Neural progenitor cell (in vitro differentiated cells): ENCODE measurements at places on chromosomes 3 and 15. TPM values are rescaled to one million over a fixed set of nuclear protein-coding genes. Genes with fewer than 3 reads are reported as not detected.

Gene AHSG
- total RNA-seq, result not detected in 2 replicates

GRCh38 chr3:187744169-187745151, 808 bp downstream of the BCL6 start:
- peak; percentile 73 for DNase-seq

Gene ESYT3
- total RNA-seq, result 0.59 and 1.4 TPM in 2 replicates

- no peak for DNase-seq
Measured at GRCh38 chr3:98890965-98891910, 10.3 kb downstream of the DCBLD2 start.

DNA sequence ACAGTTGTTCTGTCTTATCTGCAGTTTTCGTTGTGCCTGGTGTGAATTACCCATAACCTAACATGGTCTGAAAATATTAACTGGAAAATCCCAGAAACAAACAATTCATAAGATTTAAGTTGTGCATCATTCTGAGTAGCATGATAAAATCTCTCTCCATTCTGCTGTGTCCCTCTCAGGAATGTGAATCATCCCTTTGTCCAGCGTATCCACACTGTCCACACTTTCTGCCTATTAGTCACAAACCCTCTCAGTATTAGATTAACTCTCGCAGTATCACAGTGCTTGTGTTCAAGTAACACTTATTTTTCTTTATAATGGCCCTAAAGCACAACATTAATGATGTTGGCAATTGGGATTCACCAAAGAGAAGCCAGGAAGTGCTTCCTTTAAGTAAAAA, 203.2 kb downstream of the CGGBP1 start:
- no peak for DNase-seq

DNA sequence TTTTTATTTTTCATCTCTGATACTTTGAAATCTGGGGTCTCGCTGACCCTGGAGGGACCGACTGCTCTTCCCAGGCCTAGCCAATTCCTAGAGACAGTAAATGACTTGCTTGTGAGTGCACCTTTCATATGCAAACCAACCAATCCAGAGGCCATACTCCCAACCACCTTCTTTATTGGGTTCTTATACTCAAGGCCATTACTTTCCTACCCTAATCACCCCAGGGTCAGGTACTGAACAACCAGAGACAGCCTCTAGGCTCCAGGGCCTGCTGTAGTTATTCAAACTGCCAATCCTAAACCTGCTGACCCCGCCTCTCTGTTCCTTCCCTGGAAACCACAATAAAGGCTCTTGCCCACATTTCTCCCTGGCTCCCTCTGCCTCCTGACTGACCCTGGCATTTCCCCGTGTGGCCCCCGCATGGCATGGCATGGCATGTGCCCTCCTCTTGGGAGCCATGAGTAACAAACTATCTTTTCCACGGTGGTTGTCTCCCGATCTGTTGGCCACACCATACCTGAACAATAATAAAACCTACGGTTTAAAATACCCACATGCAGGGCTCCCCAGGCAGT, 42.9 kb downstream of the ADCY5 start:
- no peak for DNase-seq

- no peak for DNase-seq
Measured at GRCh38 chr3:187112934-187113793, 26.1 kb downstream of the RPL39L start.

- DNase-seq, result peak; percentile 26
Measured at GRCh38 chr3:37308247-37308646, 133.9 kb upstream of the LRRFIP2 start.
